ENCODE measurements at places on chromosomes 2 and 18.

DNA sequence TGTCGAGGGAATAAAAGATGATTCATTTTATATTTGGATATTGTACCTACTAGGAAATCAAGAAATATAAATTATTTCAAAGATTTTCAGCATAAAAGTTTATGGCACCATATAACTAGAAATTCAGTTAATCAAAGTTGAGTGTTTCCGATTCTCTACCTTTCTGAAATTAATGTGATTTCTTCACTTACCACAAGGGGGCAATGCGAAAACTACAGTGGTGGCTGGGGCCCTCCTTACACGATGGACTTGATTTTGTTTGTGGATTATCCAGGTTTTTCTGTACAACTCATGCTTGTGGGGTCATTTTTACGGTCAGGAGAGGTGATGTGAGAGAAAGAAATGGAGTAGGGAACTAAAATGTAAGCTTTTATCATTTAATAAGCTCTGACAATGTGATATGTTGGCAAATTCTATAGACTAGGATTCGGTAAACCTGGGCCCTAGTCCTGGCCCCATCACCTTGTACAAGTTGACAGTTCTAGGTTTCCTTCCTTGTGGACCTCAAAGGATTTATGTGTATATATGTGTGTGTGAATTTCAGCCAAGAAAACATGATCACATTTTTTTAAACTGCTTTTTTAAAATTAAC, 47.6 kb downstream of the G6PC2 start:
- H3K4me3 ChIP-seq, result no peak overlapping the region
- H3K27ac ChIP-seq, result no peak overlapping the region
- peaks cover 12% of the 10 kb centered on the region for H3K27me3 ChIP-seq
- H3K36me3 ChIP-seq, result no peaks in the 10 kb centered on the region
- no peaks in the 10 kb centered on the region for H3K4me1 ChIP-seq

DNA sequence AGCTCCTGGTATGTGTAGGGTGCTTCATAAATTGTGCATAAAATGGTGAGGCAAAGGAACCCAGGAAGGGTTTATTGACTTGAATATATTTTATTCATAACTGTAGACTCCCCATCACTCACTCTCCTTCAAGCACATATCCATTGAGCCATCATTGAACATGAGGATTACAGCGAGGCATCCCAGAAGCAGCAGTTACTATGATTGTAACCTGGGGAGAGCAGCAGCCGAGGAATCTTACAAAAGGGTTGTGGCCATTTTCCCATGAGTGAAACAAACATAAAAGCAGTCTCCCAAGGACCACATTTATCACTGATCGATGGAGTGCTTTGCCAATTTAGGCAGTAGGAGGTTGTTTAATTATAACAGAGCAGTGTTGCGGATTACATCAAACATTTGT, 183.4 kb downstream of the NCK2 start:
- H3K27ac ChIP-seq, result no peak overlapping the region
- peaks cover 7% of the 10 kb centered on the region for H3K4me1 ChIP-seq
- no peaks in the 10 kb centered on the region for H3K27me3 ChIP-seq

DNA sequence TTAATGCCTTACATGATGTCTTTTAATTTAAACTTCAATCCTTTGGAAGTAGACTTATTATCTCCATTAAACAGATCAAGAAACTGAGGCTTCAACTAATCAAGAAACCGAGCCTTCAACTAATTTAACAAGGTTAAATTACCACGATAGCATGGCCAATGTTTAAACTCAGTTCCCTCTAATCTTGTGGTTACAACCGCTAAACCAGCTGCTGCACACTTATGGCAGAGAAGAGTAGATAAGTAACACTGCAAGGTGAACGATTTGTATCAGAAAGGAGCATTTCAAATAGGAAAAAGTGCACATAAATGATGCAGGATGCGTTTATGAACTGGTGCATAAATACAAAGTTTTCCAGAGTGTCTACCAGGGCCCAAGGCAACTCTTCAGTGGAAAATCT, 144.6 kb upstream of the CAVIN2 start:
- H3K4me3 ChIP-seq, result no peak overlapping the region
- DNase-seq, result no peak
- H3K36me3 ChIP-seq, result no peaks in the 10 kb centered on the region
- H3K27me3 ChIP-seq, result peaks cover 16% of the 10 kb centered on the region

GRCh38 chr18:3848316-3848715, 398.3 kb downstream of the TGIF1 start:
- no peak overlapping the region for H3K27ac ChIP-seq
- H3K36me3 ChIP-seq, result no peaks in the 10 kb centered on the region
- H3K4me3 ChIP-seq, result no peak overlapping the region
- peaks cover 3% of the 10 kb centered on the region for H3K27me3 ChIP-seq
- H3K4me1 ChIP-seq, result no peaks in the 10 kb centered on the region

GRCh38 chr2:121038891-121039616, 245.9 kb downstream of the TFCP2L1 start:
- no peak overlapping the region for H3K27ac ChIP-seq
- H3K4me1 ChIP-seq, result no peaks in the 10 kb centered on the region
- no peaks in the 10 kb centered on the region for H3K36me3 ChIP-seq
- no peak for DNase-seq

GRCh38 chr2:158359846-158360245, 96.7 kb downstream of the CCDC148 start:
- H3K27me3 ChIP-seq, result no peaks in the 10 kb centered on the region
- H3K4me3 ChIP-seq, result no peak overlapping the region
- H3K4me1 ChIP-seq, result no peaks in the 10 kb centered on the region
- no peaks in the 10 kb centered on the region for H3K36me3 ChIP-seq
- DNase-seq, result no peak

GRCh38 chr2:188293601-188294351, 2.1 kb downstream of the GULP1 start:
- no peaks in the 10 kb centered on the region for H3K27me3 ChIP-seq
- no peak overlapping the region for H3K27ac ChIP-seq
- H3K36me3 ChIP-seq, result no peaks in the 10 kb centered on the region
- no peaks in the 10 kb centered on the region for H3K4me1 ChIP-seq
- DNase-seq, result no peak

DNA sequence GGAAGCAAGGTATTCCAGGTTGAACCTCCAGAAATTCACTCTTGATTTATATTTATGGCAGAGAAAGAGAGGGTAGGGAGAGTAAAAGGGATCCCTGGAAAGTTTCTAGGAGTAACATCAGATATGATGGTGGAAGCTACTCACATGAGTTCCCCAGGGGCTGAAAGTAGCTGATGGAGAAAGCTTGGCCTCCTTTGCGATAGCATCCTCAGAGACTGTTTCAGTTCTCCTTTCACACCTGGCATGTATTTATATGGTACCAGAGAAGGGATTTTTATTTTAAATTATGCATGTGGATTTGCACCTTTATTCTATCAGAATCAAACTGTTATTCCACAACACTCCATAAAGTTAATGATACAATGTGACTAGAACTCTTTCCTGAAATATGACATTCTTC, 126.3 kb upstream of the OSR1 start:
- no peaks in the 10 kb centered on the region for H3K4me1 ChIP-seq
- H3K36me3 ChIP-seq, result no peaks in the 10 kb centered on the region
- H3K27ac ChIP-seq, result no peak overlapping the region
- no peak overlapping the region for H3K4me3 ChIP-seq
- H3K27me3 ChIP-seq, result peaks cover 4% of the 10 kb centered on the region
- DNase-seq, result no peak

DNA sequence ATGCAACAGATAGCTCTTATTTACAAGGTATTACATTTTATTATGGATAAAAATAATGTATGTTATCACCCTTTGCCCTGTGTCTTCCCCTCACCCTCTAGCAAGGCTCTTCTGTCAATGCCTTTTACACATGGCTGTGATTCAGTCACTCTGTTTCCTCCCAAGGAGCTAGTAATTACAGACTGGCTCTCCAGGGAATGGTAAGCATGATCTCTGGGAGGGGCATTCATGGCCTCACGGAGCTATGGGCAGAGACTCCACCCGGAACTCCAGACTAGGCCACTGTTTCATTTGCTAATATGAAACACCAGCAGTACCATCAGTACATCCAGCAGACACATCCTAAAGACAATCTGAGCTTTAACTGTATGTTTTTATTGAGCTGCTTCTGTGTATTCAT, 410.9 kb upstream of the CYRIA start:
- no peaks in the 10 kb centered on the region for H3K36me3 ChIP-seq
- no peaks in the 10 kb centered on the region for H3K27me3 ChIP-seq
- H3K4me1 ChIP-seq, result no peaks in the 10 kb centered on the region
- H3K27ac ChIP-seq, result no peak overlapping the region

DNA sequence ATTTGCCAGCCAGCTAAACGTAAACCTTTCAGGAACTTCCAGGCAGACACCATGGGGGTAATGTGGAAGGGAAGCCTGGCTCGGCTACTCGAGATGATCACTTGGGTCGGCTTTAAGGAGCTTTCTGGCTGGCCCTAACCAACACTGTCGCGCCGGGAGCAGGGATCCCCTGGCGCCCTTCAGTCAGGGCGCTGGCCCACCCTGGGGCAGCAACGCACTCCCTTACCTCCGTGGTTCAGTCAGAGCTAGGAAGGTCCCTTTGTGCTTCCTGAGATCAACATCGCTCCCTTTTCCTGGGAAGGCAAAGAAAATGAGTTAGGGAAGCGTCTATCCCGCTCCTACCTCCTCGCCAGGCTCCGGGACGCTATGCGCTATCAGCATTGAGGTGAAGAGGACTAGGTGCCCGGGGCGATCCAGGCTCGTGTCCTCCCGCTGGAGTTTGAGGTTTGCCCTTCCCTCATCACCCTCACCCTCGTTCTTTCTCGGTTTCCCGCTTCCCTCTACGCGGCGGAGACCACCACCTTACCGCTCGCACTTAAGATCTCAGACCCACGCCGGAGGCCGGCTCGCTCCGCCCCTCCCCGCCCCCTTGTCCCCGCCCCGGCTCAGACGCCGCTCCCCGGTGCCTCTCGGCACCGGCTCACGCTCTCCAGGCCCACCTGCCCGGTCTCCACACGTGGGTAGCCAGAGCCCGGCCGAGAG, 449 bp upstream of the ATRAID start:
- no peak for DNase-seq
- H3K36me3 ChIP-seq, result peaks cover 55% of the 10 kb centered on the region
- H3K27me3 ChIP-seq, result no peaks in the 10 kb centered on the region
- peaks cover 50% of the 10 kb centered on the region for H3K4me1 ChIP-seq
- H3K4me3 ChIP-seq, result peak overlapping the region; percentile 41

DNA sequence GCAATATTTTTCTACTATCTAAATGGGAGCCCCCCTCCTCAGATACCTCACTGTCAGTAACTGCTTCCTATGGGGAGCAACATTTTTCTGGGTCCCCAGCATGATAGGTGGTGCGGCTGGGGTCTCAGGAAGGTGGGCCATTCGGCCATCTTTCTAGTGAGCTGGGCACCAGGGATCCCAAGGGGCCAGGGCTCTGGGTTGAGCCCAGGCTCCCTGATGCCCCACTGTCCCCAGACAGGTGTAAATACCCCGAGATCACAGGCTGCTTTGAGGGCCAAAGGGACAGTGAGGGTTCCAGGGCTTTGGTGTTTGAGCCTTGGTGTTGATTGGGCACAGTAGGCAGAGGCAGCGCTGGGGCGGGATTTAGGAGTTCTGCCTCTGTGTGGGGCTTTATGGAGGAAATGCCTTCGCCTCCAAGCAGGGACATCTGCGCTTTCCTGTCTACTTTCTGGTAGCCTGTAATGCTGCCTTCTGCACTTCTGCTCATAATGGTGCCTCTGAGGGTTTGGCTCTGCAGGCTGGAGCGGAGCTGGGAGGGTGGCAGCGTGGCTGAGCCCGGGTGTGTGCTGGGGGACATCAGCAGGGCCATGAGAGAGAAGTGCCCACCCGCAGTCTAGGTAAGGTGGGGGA, 5.3 kb downstream of the ITM2C start:
- DNase-seq, result no peak
- H3K4me1 ChIP-seq, result peaks cover 33% of the 10 kb centered on the region
- no peak overlapping the region for H3K4me3 ChIP-seq

- no peaks in the 10 kb centered on the region for H3K4me1 ChIP-seq
- no peak overlapping the region for H3K27ac ChIP-seq
- H3K27me3 ChIP-seq, result no peaks in the 10 kb centered on the region
- no peaks in the 10 kb centered on the region for H3K36me3 ChIP-seq
- DNase-seq, result no peak
Measured at GRCh38 chr2:109472331-109472959, 141.3 kb downstream of the SEPTIN10 start.

GRCh38 chr2:31255911-31256571, 22.1 kb downstream of the EHD3 start:
- H3K27ac ChIP-seq, result no peak overlapping the region
- DNase-seq, result no peak
- no peak overlapping the region for H3K4me3 ChIP-seq
- no peaks in the 10 kb centered on the region for H3K4me1 ChIP-seq

DNA sequence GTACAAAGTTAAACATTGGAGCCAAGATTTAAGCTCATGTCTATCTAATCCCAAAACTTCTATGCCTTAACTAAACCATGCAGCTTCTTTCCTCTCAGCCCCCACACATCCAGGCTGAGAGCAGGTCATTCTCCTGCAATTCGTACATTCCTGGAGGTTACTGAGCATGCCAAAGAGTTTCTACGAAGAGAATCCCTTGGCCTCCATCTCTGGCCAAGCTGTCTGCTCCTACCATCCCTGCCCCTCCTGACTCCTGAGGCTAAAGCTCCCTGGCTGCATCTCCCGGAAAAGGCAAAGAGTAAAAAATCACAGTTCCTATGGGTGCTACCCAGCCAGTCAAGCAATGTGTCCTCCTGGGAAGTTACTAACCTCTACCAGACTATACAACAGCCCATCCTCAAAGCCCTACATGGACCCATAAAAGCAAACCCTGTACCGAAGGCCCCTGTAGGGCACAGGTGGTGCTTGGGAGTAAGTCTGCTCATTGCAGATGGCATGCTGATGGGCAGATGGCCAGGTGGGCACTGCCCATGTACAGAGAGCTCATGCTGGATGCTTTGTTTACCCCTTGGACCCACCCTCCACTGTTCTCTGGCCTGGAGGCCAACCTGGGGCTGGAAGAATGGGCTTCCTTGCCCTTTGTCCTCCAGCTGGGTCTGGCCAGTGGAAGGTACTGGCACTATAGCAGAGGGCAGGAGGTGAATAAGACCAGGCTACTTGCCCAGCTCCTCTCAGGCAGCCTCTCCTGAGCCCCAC, 99.5 kb downstream of the TTC32 start:
- H3K4me1 ChIP-seq, result no peaks in the 10 kb centered on the region
- H3K4me3 ChIP-seq, result no peak overlapping the region
- H3K27me3 ChIP-seq, result no peaks in the 10 kb centered on the region
- no peaks in the 10 kb centered on the region for H3K36me3 ChIP-seq
- H3K27ac ChIP-seq, result no peak overlapping the region
- no peak for DNase-seq

- H3K4me3 ChIP-seq, result no peak overlapping the region
- H3K36me3 ChIP-seq, result no peaks in the 10 kb centered on the region
- DNase-seq, result no peak
Measured at GRCh38 chr18:59072727-59073421, 66.8 kb upstream of the SEC11C start.

DNA sequence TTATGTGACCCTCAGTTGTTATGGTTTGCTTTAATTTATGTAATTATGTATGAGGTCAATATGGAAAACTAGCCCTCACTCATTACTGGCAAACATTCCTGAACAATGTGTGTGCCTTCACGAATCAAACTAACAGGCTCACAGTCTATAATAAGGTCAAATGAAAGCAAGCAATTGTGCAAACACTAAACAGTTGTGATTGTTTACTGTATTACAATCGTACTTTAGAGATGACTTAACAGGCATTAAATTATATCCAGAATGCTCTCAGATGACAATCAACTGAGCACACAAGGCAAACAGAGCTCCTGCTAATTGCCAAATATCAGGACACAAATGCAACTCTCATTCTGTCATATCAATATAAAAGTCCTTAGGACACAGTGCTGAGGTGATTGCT, 29.5 kb downstream of the COL5A2 start:
- H3K4me1 ChIP-seq, result no peaks in the 10 kb centered on the region
- no peaks in the 10 kb centered on the region for H3K27me3 ChIP-seq
- DNase-seq, result no peak

- DNase-seq, result no peak
- H3K36me3 ChIP-seq, result no peaks in the 10 kb centered on the region
- no peak overlapping the region for H3K4me3 ChIP-seq
- no peaks in the 10 kb centered on the region for H3K4me1 ChIP-seq
Measured at GRCh38 chr2:139033300-139033699, 253.1 kb upstream of the NXPH2 start.
